Adrenal gland (tissue), 19 donors: ENCODE measurements at places on chromosomes 4 and X. TPM values are rescaled to one million over a fixed set of nuclear protein-coding genes. Genes with fewer than 3 reads are reported as not detected.

GRCh38 chr4:165368114-165368513 lies 10.7 kb upstream of the CPE start:
- no peaks in the 10 kb centered on the region for H3K27me3 ChIP-seq
- H3K4me3 ChIP-seq, result no peak overlapping the region
- no peak overlapping the region for H3K27ac ChIP-seq
- H3K4me1 ChIP-seq, result no peaks in the 10 kb centered on the region
- no peak for DNase-seq

- H3K27ac ChIP-seq, result no peak overlapping the region
- H3K27me3 ChIP-seq, result no peaks in the 10 kb centered on the region
- H3K4me3 ChIP-seq, result no peak overlapping the region
- no peaks in the 10 kb centered on the region for H3K4me1 ChIP-seq
- H3K36me3 ChIP-seq, result no peaks in the 10 kb centered on the region
These were observed 360.9 kb downstream of the PRDM5 start for GRCh38 chr4:120561648-120562047.

DNA sequence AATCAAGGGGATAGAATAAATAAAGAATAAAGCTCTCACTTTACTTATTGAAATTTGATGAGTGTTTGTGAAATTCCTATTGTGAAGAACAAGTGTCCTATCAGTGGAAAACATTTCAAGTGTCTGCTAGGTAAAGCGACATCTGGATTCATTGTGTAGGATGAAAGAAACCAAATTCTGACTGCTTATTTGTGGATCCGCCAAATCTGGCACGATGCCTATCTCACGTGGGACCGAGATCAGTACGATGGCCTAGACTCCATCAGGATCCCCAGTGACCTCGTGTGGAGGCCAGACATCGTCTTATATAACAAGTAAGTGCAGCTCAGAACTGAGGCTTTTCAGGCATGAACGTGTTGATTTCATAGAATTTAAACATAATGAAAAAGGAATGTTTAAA lies 1.9 kb downstream of the CHRNA9 start:
- H3K4me1 ChIP-seq, result no peaks in the 10 kb centered on the region
- no peaks in the 10 kb centered on the region for H3K27me3 ChIP-seq
- no peak overlapping the region for H3K27ac ChIP-seq
- H3K4me3 ChIP-seq, result no peak overlapping the region

ARSJ gene
- 3.5 TPM for total RNA-seq

SOD3 gene
- total RNA-seq, result 0.39 TPM

DNA sequence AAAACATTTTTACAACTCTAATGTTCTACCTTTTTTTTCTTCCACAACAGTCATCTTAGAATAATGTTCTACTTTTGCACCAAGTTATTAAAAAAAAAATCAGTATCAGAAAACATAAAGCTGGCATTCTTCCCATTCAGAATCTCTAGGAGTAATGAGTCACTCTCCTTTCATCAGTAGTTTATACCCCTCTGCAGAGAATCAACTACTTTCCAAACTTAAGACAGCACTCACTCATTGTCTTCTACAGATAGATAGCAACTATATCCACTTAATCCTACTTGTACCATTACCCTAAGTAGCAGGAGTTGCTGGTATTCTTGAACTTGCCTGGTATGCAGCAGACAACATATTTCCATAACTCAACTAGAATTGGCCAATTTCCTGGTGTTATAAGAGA lies 3.2 kb downstream of the TIGD4 start:
- H3K36me3 ChIP-seq, result no peaks in the 10 kb centered on the region
- no peak for DNase-seq
- no peak overlapping the region for H3K27ac ChIP-seq
- H3K27me3 ChIP-seq, result no peaks in the 10 kb centered on the region
- no peak overlapping the region for H3K4me3 ChIP-seq

GRCh38 chr4:137495578-137495977 lies 36.7 kb downstream of the PCDH18 start:
- H3K4me1 ChIP-seq, result no peaks in the 10 kb centered on the region
- no peak for DNase-seq
- H3K4me3 ChIP-seq, result no peak overlapping the region

- no peak for DNase-seq
- no peak overlapping the region for H3K27ac ChIP-seq
- no peaks in the 10 kb centered on the region for H3K4me1 ChIP-seq
- H3K4me3 ChIP-seq, result no peak overlapping the region
- H3K36me3 ChIP-seq, result no peaks in the 10 kb centered on the region
These were observed 38.6 kb upstream of the CEP135 start for GRCh38 chr4:55910140-55910539.

STAP1 gene
- not detected for total RNA-seq

GRCh38 chr4:163071308-163071707 lies 95.4 kb downstream of the NAF1 start:
- no peaks in the 10 kb centered on the region for H3K27me3 ChIP-seq
- no peak overlapping the region for H3K4me3 ChIP-seq
- H3K27ac ChIP-seq, result no peak overlapping the region
- H3K4me1 ChIP-seq, result no peaks in the 10 kb centered on the region
- H3K36me3 ChIP-seq, result no peaks in the 10 kb centered on the region

SFRP2 gene
- total RNA-seq, result 23.2 TPM

DNA sequence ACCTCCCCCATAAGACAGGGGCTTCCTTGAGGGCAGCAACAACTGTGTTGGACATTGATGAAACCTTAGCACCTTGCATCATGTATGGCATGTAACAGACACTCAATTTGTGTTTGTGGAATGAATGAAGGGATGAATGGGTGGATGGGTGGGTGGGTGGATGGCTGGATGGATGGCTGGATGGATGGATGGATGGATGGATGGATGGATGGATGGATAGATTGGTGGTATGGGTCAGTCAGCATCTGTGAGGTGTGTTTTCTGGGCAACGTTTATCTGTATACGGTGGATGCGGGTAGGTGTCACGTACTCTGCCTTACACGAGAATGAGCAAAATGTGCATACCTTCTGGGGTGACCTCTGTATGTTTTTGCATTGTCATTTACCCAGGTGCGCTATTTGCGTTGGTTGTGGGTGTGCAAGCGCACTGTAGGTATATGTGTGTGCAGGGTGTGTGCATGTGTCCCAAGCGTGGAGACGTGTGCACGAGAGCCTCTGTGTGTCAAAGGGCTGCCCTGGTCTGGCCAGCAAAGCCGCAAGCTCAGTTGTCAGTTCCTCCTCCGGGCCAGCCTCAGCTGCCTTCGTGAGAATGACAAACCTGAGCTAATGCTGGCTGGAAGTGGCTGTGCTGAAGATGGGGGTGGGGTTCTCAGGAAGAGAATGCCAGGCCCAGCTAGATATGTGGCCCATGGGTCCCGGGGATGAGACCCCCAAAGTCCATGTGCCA lies 26.5 kb downstream of the ELF4 start:
- no peaks in the 10 kb centered on the region for H3K4me1 ChIP-seq
- DNase-seq, result no peak
- no peaks in the 10 kb centered on the region for H3K27me3 ChIP-seq
- H3K36me3 ChIP-seq, result no peaks in the 10 kb centered on the region
- H3K4me3 ChIP-seq, result no peak overlapping the region

GRCh38 chr4:103996637-103997036 lies 276.9 kb upstream of the TACR3 start:
- peak; percentile 46 for DNase-seq
- no peaks in the 10 kb centered on the region for H3K36me3 ChIP-seq
- H3K4me3 ChIP-seq, result no peak overlapping the region
- no peaks in the 10 kb centered on the region for H3K4me1 ChIP-seq
- no peaks in the 10 kb centered on the region for H3K27me3 ChIP-seq
- H3K27ac ChIP-seq, result no peak overlapping the region

SH2D1A gene
- total RNA-seq, result 0.54 TPM

ARSH gene
- not detected for total RNA-seq

DNA sequence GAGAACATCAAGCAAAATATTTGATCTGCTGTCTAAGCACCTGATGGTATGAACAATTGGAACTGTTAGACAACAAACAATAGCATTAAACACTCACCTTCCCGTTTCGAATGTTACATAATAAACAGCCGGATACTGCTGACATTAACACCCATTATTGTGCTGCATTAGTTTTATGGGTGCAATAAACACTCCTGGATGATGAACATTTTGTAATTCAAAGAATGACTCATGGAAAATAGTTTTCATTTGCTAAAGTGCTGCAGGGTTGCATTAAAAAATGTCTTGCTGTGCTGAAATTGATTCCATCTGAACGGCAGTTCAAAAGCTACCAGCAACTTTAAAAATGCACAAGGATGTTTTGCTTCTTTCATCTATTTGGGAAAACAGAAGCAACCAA lies 100.8 kb upstream of the SORBS2 start:
- H3K4me3 ChIP-seq, result no peak overlapping the region
- H3K27ac ChIP-seq, result peak overlapping the region; percentile 54
- no peaks in the 10 kb centered on the region for H3K27me3 ChIP-seq
- H3K36me3 ChIP-seq, result no peaks in the 10 kb centered on the region
- no peak for DNase-seq

ASB12 gene
- total RNA-seq, result not detected

- no peak for DNase-seq
- no peaks in the 10 kb centered on the region for H3K4me1 ChIP-seq
- H3K4me3 ChIP-seq, result no peak overlapping the region
- no peaks in the 10 kb centered on the region for H3K27me3 ChIP-seq
- no peaks in the 10 kb centered on the region for H3K36me3 ChIP-seq
These were observed 458.9 kb upstream of the TEX13C start for GRCh38 chrX:124860736-124861135.
